NCI-H2081 (cell line): ENCODE measurements at places on chromosomes 11 and 22.

DNA sequence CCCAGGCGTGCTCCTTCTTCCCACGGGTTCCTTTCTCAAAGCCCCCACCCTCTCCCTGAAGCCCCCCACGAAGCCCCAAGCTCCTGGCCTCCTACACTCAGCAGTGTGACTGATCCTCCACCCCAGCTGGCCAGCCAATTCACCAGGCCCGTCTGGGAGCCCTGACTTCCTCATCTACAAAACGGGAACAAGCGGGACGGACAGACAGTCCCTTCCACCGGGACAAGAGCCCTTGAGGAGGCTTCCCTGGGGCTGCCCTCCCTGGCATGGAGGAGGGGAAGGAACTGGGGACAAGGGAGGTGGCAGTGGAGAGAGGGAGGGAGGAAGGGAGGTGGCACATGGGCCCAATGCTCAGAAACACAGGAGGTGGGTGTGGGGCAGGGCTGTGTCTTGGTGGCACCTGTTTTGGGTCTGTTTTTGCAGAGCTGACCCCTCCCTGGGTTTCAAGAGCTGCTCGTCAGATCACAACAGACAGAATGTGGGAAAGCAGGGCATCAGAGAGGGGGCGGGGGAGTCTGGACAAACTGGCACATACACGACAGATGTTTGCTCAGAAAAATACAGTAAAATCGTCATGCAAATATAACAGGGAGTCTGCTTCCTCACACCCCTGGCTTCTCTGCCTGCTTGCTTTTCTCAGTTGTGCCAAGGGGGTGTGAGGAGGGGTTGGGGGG, 56.8 kb downstream of the ELFN2 start:
- no peak for DNase-seq

DNA sequence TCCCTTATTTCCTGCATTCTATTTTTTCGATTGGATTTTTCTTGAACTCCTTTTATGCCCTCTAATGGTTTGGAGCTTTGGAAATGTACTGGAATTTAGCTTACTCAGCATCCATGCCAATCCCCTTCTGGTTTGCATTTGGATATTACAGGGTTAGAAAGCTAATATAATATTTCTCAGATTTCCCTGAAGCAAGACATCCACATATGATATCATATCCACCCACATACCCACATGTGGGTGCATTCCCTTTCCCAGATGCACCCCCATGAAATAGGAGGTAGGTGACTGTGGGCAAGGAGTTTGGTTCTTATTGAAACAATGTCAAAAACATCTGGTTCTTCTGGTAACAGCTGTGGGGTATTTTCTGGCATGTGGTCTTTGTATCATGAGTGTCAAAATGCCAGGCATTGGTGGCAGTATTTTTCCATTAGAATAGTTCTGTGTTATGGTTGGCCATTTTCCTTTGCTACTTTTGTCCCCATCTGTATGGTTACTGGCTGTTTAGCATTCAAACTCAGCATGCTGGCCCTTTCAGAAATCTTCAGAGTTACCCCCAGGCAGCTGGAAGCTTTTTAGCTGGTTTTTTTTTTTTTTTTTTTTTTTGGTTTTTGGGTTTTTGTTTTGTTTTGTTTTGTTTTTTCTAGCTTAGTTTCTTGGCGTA, 32.7 kb upstream of the DDX10 start:
- no peak for DNase-seq

DNA sequence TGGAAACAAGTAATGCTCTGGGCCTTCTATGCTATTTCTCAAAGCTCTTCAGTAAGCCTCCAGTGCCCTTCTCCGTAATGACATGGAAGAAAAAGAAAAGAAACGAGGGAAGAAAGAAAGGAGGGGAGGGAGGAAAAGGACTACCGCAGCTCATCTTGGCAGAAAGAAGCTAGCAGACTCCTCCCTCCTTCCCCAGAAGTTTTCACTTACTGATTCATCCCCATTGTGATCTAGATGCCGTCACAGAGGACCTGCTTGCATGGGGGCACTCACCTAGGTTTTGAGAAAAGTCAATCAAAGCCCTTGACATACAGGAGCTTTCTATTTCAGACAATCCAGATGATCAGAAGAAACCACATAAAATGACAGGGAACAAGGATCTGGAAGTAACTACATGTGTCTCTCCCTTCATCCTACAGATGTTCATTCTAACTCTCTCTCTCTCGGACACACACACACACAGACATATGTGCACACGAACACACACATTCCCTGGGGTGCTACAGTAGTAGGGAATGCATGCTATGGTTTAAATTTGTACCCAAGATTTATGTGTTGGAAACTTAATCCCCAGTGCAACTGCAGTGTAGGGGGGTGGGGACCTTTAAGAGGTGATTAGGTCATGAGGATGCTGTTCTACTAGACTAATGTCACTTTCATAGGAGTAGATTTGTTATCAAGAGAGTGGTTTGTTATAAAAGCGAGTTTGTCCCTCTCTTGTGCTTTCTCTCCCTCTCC, 37.6 kb upstream of the RCN1 start:
- DNase-seq, result no peak

DNA sequence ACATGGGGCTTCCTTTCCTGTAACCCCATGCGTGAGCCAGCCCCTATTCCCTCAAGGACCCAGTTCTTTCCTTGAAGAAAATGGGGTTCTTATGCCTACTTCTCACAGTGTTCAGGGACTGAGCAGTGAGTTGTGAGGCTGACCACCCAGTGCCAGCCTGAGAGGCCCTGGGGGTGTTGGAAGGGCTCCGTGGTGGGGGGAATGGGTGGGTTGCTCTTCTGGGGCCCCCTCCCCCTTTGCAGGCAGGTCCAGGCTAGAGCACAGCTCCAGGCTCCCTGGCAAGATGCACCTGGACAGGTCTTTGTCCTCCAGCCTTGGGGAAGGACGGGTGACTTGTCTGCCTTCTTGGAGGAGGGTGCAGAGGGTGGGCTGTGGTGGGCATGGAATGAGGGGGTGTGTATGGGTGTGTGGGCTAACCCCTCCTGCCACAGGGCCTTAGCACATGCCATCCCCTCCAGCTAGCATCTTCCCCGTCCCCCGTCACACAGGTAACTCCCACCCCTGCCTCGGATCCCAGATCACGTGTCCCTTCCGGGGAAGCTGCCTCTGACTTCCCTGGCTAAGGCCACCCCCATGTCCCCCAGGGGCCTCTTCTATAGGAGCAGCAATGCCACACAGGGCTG, 64.6 kb downstream of the MYEOV start:
- no peak for DNase-seq

- no peak for DNase-seq
Observed at GRCh38 chr11:134764367-134764766, 352.3 kb upstream of the B3GAT1 start.

- DNase-seq, result no peak
Observed at GRCh38 chr22:18999008-18999407, 62.9 kb upstream of the PRODH start.

- DNase-seq, result no peak
Observed at GRCh38 chr11:9664276-9665171, 647 bp downstream of the SWAP70 start.

- DNase-seq, result no peak
Observed at GRCh38 chr11:44702889-44703288, 23.9 kb upstream of the TSPAN18 start.

- no peak for DNase-seq
Observed at GRCh38 chr11:122113836-122114825, 1.9 kb downstream of the BLID start.

DNA sequence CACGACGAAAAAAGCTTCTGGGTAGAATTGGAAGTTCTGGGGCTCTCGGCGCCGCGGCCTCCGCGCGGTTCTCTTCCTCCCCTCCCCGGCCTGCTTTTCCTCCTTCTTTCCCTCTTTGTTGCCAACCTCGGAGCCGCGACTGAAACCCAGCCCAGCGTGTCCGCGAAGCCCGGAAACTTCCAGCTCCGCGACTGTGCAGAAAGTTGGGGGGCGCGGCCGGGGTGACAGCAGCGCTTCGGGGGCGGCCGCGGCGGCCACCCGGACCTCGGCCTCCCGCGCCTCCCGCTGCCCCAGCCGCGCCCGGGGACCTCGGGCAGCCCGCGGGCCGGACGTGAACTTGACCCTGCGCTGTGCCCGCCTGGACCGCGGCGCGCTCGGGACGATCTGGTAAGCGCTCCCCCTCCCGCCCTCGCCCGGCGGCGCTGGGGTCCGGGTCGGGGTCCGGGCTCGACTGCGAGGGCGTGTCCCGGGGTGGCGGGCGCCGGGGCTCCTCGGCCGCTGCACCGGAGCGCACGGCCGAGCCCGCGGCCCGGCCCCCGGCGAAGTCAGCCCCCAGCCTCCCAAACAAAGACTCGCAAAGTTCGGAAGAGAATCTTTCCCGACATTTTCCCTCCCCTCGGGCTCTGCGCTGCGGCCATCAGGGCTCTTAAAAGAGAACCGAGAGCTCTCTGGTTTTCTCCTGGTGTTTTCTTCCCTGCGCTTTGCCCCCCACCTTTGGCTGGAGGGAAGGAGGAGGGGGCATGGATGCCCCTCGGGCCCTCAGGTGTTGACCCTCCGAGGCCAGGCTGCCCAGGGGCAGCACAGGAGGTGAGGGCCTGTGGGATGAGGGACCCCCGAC, 67.9 kb upstream of the WNT7B start:
- no peak for DNase-seq

DNA sequence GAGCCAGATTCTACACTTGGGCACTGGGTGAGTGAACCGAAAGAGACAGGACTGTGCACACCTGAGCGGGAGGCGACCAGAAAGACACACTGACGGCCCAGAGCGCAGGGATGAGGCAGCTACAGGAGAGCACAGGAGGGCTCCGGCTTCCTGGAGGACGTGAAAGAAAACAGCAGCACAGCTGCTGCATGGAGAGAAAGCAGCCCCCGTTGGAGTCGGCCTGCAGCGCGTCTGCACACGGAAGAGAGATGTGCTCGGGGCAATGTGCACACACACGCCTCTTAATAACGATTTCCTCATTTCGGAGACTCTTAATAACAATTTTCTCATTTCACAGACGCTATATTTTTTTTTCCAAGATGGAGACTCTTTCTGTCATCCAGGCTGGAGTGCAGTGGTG, 160.4 kb downstream of the CTTN start:
- no peak for DNase-seq

- no peak for DNase-seq
Observed at GRCh38 chr11:69660001-69660500, 15.1 kb downstream of the LTO1 start.

DNA sequence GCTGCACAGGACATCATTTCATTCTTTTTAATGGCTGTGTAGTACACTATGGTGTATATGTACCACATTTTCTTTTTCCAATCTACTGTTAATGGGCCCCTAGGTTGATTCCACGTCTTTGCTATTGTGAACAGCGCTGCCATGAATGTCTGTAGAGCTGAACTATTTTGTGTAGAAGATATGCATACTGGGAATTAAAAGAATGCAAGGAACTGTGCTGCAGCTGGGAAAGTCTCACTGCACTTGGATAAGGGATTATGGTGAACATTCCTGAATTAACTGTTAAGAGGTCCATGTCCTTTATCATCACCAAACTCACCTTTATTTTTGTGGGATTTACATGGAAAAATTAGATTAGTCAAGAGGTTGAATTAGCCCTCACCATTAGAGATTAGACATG, 224.7 kb downstream of the SNX19 start:
- no peak for DNase-seq

DNA sequence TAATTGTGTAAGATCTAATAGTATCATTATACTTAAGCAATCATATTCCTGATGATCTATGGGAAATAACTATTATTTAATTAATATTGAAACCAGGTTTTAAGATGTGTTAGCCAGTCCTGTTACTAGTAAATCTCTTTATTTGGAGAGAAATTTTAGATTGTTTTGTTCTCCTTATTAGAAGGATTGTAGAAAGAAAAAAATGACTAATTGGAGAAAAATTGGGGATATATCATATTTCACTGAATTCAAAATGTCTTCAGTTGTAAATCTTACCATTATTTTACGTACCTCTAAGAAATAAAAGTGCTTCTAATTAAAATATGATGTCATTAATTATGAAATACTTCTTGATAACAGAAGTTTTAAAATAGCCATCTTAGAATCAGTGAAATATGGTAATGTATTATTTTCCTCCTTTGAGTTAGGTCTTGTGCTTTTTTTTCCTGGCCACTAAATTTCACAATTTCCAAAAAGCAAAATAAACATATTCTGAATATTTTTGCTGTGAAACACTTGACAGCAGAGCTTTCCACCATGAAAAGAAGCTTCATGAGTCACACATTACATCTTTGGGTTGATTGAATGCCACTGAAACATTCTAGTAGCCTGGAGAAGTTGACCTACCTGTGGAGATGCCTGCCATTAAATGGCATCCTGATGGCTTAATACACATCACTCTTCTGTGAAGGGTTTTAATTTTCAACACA, 6.4 kb downstream of the BIRC3 start:
- no peak for DNase-seq

DNA sequence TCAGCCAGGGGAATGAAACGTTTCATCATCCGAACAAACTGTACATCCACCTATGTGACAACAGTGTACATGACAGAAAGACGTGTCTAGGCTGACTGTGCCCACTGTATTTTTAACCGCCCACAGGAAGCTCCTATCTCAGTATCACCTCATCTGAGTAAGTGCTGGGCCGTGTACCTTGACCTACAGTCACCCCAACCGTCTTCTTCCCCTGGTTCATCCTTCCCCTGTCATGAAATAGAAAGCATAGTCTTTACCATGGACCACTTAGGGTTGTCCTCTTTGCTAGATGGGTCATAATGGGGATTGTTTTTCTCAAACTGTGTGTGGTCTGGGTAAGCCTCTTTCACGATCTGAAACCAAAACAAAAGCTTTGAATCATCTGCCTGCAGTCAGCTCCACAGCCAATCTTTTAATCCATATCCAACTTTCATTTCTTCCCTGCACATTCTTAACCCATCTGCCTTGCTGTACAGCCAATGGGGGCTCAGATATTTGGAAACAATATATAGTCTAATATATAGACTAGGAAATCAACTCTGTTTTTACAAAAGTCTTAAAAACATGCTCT, 4.2 kb downstream of the THYN1 start:
- no peak for DNase-seq

GRCh38 chr11:7253800-7254199, 2.1 kb downstream of the SYT9 start:
- DNase-seq, result no peak

- no peak for DNase-seq
Observed at GRCh38 chr22:16603448-16603768, 10.8 kb upstream of the CCT8L2 start.
